ENCODE measurements at places on chromosomes 6 and 20.

DNA sequence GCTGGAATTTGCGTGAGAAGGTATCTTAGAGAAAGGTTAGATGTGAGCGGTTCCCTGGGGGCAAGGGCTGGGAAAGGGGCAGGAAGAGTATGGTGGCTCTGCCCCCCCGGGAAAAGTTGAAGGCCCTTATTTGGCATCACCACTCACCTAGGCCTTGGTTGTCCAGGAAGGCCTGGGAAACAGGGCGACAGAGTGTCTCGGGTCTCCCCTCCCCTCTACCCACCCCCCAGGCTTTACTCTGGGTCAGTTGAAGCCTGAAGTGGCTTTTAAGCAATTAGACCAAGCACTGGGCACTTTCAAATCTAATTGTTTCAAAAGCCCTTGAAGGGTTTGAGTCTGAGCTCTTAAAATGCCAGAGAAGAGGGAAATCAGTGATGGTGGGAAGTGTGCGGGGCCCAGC, 30.2 kb upstream of the FOXP4 start:
- DNase-seq: no peak

DNA sequence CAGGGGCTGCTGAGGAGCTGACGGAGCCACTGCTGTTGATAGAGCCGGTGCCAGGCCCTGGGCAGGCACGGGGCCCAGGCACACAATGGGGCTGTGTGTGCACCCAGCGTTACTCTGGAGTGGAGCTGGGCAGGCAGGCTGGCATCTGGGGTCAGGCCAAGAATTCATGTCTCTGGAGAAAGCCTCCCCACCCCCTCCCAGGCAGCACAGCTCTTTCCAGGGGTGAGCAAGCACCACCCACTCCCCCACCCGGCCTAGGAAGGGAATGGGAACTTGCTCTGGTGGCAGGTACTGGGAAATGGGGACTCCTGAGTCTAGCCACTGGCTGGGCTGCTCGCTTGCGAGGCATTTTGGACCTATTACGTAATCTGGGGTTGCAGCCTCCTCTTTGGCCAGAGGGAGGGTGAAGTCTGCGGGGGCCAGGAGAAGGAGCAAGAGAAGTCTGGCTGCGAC, 22.7 kb downstream of the TFEB start:
- DNase-seq: no peak

- no peak for DNase-seq
These were observed 6.3 kb upstream of the FOXF2 start for GRCh38 chr6:1382883-1383728.

GRCh38 chr20:51440589-51440988, 101.9 kb downstream of the NFATC2 start:
- no peak for DNase-seq

DNA sequence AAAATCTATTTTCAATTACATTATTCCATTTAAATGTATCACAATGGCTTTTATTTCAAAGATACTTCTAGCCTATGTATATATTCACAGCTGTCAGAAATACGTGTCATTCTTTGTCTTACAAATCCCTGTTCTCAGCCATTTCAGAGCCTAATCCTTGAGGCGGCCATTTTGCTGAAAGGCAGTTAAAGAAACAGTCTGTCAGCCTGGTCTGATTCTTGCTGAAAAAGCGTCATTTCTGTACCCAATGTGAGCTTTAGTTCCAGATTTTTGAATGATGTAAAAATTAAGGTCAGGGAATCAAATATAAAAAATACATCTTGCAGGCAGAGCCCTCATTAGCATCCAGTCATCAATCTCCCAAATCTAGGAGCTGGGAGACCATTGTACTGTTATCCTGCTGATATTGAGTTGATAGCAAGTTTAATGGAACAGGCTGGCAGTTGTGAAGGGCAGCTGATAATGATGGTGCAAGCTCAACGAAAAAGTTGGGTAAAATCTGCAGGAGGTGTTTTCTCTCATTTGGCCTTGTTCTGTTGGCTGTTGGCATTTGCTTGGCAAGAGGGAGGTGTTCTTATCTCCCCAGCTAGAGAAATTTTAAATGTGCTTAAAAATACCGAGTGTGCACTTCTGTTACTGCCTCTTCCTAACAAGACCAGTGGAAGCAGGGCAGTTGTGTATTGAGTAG, 314.8 kb downstream of the SOX4 start:
- DNase-seq: no peak

DNA sequence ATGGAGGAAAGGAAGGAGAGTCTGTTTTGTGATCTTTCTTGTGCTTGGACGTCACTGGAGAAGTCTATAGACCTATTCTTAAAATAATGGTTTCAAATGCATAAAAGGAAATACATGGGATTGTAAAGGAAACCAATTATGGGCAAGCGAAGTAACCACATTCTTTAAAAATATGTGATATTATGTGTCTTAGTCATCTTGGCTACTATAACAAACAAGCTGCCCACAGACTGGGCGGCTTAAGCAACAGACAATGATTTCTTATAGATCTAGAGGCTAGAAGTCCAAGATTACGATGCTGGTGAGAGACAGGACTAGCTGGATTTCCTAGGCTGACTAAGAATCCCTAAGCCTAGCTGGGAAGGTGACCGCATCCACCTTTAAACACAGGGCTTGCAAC, 49.4 kb upstream of the CD83 start:
- no peak for DNase-seq

DNA sequence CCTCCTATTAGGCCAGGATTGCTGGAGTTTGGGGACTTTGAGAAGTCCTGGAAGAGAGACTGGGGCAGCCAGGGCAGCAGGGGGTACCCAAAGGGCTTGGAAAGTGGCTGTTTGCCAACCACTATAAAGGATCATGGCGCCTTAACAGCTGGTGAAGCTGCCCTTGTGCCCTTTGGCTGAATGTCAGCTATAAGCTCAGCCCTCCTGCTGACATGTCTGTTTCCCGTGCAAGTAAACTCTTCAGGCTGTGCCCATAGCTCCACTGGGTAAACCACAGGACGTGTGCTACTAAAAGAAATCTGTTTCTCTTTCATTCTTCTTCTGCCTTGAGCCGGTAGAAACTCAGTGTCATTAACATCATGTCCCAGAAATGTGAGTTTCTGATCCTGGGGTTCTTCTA, 97.3 kb downstream of the CAP2 start:
- no peak for DNase-seq

- DNase-seq: no peak
These were observed 128.9 kb downstream of the FOXC1 start for GRCh38 chr6:1738558-1739081.

DNA sequence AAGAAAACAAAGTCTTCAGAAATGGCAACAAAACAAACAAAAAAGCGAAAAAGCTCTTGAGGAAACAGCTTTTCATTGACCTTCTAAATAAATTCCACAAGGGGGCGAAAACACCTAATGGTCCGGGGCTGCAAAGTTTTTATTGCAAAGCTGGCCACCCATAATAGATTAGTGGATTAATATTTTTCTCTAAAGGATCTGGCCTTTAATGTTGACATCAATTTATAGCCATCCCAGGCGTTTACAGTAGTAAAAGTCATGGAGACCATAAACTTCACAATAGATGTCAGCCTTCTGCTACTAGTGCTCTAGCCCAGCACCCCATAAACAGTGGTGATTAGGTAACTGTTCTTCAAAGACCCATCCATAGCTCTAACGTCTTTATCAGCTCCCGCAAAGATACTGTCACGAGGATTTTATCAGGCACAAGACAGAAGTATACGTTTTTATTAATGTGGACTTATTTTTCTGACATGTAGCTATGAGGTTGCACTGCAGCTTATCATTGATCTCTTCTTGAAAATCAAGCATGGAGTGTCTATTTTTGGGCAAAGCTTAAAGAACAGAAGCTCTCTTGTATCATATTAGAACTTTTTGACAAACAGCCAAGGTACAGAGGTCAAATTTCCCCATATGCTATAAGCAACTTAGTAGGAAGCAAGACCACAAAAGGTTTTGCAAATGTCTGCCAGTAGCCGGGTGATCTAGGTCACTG, 4.7 kb downstream of the CITED2 start:
- no peak for DNase-seq

DNA sequence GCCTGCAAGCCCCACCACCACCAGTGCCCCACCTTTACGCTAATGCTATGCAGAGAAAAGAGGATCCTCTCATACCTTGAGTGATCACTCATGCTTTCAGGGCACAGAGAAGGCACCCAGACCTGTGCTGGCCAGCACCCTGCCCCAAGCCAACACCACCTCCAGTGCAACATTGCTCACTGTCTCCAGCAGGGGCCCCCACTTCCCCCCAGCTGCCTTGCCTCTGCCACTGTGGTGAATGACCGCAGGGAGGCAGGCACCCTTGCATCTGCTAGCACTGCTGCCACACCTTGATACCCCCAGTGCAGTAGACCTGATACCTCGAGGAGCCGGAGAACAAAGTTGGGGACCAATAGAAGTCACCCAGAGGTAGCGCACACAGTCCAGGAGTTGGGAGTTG, 139.2 kb upstream of the PLN start:
- DNase-seq: no peak

- DNase-seq: no peak
These were observed 26.0 kb downstream of the KCNQ2 start for GRCh38 chr20:63446216-63447024.

GRCh38 chr20:2986466-2986865, 57.0 kb upstream of the GNRH2 start:
- DNase-seq: no peak

DNA sequence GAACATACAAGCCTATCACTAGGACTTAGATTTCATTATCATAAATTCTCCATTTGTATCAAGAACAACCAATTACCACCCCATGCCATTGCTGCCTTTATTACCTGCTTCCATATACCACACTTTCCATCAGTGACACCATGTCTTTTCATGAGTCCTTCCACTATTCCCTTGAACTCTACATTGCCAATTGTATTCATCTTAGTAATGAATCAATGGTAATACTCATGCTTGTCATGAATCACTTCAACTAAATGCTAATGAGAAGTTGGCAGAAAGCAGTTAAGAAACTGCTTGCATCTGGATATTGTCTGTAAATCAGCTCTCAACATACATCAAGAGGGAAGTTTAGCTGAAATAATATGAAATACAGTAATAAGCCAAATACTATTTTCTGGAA, 61.2 kb upstream of the RNF217 start:
- DNase-seq: no peak

- no peak for DNase-seq
These were observed 750.5 kb downstream of the FRK start for GRCh38 chr6:115310156-115310555.

DNA sequence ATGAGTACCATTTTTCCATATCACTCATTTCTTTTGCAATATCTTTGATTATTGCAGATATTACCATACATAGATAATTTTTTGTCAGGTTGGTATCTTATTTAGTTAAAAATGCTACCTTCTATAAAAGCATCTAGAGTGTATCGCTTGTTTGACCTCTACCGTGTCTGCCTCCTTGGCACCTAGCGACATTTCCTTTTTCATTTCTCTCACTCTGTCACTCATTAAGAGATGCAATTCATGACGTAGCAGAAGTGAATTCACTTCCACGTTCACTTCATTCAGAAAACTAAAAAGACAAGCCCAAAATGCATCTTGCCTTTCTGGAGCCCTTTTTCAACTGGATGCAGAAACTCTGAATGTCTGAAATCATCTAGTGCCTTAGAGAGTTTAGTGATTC, 172.9 kb downstream of the MMS22L start:
- DNase-seq: no peak

DNA sequence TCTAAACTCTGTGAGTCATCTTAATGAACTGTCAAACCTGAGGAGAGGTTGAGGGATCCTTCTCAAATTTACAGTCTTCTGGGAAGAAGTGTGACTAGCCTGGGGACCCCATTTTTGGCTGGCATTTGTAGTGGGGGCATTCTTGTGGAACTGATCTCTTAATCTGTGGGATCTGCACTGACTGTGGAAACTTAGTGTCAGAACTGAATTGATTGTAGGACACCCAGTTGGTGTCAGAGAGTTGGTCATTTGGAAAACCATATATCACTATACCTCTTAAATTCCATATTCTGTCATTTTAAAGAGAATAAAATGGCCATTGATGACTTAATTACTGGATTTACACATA, 48.3 kb downstream of the LAMA4 start:
- DNase-seq: no peak

DNA sequence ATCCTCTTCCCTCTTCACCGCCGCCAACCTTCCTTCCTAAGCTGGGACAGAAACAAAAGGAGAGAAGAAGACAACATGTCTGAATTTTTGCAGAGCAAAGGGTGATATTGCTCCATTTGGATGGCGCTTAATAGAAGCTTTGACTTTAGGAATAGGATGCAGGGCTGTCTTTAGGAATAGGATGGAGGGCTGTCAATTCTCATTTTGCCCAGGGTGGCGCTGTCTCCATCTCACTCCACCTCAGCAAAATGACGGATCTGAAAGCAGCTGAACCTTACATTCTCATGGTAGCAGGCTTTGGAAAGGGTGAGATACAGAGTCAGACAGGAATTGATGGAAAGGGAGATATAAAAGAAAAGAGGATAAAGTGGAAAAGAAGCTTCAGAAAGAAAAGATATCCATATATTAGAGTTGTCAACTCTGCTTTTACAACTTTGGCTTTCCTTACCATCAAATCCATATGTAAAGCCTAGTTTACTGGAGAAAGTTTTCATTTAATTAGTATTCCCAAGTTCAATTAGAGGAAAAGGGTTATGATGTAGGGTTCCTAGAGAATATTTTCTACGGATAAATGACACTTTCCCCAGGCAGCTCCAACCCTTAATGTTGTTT, 2.4 kb downstream of the MTCL3 start:
- no peak for DNase-seq

GRCh38 chr6:142026471-142026870, 106.3 kb upstream of the GJE1 start:
- DNase-seq: no peak

DNA sequence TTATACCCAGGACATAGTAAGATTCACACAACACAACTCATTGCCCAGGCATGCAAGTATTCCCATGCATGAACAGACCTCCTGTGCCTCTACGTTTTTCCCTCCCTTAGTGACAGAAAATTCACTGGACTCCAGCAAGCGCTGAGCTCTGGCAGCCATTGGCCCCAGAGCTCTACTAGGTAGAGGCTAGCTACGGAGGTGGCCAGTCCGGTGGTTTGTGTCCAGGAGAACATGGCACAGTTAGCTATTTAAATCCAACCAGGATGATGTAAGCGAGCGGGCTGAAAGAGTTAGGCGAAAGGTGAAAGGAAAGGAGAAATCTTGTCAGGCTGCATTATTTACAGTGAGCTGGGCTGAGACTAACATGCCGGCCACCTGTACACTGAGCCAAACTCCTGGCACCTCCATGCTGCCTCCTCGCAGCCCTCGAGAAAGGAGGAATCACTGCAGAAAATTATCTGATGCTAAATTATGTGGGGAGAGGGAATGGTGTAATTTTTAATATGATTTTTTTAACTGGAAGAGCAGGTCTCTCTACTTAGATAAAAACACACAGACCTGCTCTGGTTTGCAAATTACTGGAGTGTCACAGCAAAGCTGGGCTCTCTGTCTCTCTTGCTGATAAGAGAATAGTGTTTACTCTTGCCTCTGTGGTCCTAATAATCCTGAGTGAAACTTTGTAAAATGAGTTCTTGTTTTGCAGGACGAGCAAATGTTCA, 50.1 kb upstream of the ARMC2 start:
- no peak for DNase-seq

- DNase-seq: no peak
These were observed 35.7 kb downstream of the CDH4 start for GRCh38 chr20:61287583-61288275.
